Thymus (tissue), 14 donors: ENCODE measurements at places on chromosomes 7 and 10. TPM values are rescaled to one million over a fixed set of nuclear protein-coding genes. Genes with fewer than 3 reads are reported as not detected.

DNA sequence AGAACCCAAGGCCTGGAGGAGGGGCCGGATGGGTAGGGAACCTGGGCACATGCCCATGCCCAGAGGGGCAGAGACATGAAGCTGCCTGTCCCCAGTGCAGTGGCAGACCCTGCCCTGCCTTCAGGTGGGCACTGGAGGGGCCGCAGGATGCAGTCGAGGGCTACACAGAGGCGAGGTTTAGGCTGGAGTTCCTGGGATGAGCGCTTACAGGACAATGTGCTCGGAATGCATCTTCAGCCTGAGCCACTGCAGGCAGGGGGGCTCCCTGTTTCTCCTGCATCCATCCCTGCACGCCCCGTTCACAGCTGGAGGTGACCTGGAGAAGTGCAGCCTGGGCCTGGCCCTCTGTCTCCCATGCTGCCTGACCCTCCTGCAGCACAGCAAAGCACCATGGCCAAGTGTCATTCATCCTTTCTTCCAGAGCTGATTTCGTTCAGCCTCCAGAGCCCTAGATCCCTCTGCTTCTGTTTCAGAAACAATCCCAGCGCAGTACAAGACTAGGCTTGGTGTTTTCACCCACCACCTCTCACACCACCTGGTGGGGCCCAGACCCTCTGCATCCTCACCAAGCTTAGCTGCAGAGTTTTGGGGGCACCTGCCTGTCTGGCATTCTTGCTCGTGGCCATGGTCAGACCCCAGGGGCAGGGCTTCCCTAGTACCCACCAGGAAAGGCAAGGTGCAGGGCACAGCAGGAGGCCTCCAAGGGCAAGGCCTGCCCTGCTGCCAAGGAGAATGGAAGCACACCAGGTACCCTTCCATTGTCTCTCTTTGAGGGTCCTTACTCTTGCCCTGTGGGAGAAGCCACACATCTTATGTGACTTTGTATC, 311.9 kb downstream of the TCERG1L start:
- H3K4me1 ChIP-seq: no peaks in the 10 kb centered on the region
- H3K27ac ChIP-seq: no peak overlapping the region
- H3K27me3 ChIP-seq: no peaks in the 10 kb centered on the region
- no peak overlapping the region for H3K4me3 ChIP-seq

DNA sequence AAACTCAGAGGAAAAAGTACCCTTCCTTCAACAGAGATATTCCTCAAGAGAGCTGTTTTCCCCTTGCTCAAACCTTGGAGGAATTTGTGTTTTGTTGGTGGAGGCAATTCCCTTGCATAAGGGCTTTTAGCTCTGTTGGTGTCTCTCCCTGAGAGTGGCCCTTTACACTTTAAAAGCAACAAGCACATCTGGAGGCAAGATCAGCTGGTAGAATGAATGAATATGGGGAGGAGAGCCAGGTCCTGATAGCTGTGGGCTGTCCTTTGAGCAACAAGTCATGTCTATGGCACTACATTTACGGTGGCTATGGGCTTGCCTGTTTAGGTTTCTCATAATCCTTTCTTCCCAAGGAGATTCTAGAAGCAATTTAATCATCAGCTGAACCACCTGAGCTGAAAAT, 384.0 kb downstream of the SORCS3 start:
- H3K27ac ChIP-seq: no peak overlapping the region
- H3K27me3 ChIP-seq: no peaks in the 10 kb centered on the region
- H3K36me3 ChIP-seq: no peaks in the 10 kb centered on the region
- DNase-seq: no peak
- H3K4me1 ChIP-seq: no peaks in the 10 kb centered on the region

Gene LRRN3
- polyA plus RNA-seq: 5.4 TPM

DNA sequence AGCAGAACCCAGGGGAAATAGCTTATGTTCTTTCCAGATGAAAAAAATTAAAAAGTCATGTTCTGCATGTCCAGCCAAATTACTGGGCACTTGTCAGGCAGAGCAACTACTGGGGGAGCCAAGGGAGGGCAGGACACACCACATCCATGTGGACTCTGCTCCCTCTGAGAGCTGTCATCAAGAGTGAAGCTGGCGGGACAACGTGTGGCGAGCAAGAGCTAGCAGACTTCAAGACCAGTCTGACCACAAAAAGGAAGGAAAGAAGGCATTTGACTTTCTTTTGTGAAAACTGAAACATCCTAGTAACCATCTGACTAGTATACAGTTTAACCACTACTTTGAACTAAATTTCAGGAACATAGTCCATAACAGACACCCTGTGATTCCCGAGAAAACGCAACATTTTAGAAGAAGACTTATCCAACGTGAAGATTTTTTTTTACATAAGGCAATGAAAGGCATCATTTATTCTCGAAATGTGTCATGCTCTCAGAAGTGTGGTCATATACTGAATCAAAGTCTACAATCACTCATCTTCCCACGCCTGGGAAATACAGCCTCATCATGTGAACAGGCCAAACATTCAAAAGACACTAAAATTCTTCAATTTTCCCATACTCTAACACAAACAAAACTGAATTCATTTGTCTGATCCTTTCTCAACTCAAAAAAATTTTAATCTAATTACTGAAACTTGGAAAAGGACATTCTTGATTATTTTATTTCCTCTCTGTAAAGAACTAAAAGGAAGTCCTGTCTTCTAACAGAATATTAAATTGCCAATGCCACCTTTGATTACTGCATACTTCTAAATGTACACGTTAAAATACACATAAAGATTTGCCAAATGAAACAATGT, 15.5 kb downstream of the CYTH3 start:
- no peak overlapping the region for H3K27ac ChIP-seq
- H3K27me3 ChIP-seq: no peaks in the 10 kb centered on the region
- no peak overlapping the region for H3K4me3 ChIP-seq
- DNase-seq: no peak

GRCh38 chr10:97574374-97575126, 2.0 kb downstream of the ANKRD2 start:
- H3K4me1 ChIP-seq: no peaks in the 10 kb centered on the region
- no peaks in the 10 kb centered on the region for H3K36me3 ChIP-seq
- H3K27ac ChIP-seq: no peak overlapping the region
- peaks cover 14% of the 10 kb centered on the region for H3K27me3 ChIP-seq

DNA sequence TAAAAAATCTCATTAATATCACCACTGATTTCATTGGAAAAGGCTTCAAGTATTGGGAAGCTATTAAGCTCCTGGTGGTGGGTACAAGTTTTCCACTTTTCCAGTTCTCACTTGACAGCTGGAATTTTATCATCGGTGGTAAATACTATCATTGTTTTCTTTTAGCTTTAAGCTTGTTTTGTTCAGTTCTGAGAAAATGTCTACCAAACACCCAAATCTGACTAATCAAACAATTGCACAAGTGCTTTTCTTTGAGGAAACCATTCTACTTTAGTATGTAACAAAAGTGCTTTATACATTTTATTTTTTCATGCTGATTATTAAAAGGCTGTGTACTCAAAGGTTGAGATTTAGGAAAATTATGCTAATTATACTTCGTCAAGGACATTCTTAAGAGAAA, 7.9 kb downstream of the PRPF18 start:
- no peak overlapping the region for H3K27ac ChIP-seq
- no peak overlapping the region for H3K4me3 ChIP-seq
- no peaks in the 10 kb centered on the region for H3K4me1 ChIP-seq
- no peak for DNase-seq
- no peaks in the 10 kb centered on the region for H3K27me3 ChIP-seq

DNA sequence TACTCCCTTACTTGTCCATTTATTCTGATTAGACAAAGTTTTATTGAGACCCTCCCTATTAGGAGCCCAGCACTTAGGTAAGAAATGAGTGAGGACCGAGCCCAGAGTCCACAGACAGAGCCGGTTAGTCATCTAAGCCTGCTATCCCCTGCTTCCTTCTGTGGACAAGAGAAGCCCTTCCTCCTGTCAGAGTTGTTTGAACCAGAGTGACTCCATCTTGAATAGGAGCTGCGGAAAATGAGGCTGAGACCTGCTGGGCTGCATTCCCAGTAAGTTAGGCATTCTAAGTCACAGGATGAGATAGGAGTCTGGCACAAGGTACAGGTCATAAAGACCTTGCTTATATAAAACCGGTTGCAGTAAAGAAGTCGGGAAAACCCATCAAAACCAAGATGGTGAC, 109.1 kb downstream of the CPXM2 start:
- H3K27me3 ChIP-seq: peaks cover 6% of the 10 kb centered on the region
- H3K27ac ChIP-seq: no peak overlapping the region
- H3K36me3 ChIP-seq: no peaks in the 10 kb centered on the region
- DNase-seq: no peak
- H3K4me1 ChIP-seq: no peaks in the 10 kb centered on the region

- DNase-seq: no peak
- no peaks in the 10 kb centered on the region for H3K4me1 ChIP-seq
- H3K4me3 ChIP-seq: no peak overlapping the region
- no peaks in the 10 kb centered on the region for H3K27me3 ChIP-seq
- H3K27ac ChIP-seq: no peak overlapping the region
- no peaks in the 10 kb centered on the region for H3K36me3 ChIP-seq
These were observed 188.2 kb downstream of the SKIDA1 start for GRCh38 chr10:21337171-21337792.

Gene MARVELD1
- 14.2 TPM for polyA plus RNA-seq

- DNase-seq: no peak
- H3K27me3 ChIP-seq: no peaks in the 10 kb centered on the region
- no peak overlapping the region for H3K27ac ChIP-seq
These were observed 72.8 kb upstream of the NXPH1 start for GRCh38 chr7:8360564-8361153.

Gene CARD11
- polyA plus RNA-seq: 19.4 TPM

DNA sequence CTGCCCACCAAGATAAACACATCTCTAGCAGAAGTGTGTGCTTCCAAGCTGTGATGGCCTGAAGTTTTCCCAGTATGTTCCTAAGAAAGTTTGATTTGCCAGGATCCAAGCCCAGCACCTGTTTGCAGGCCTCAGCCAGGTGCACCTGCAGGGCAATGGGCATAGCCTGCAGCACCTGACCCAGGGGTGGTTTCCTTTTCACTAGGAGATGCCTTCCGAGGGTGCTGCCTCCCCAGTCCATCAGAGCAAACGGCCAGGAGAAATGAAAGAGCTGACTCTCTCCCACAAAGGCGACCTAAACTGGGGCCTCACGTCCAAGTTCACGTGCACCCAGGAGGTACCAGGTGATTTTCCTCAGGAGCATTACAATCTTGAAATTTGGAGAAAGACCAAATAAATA, 7.1 kb downstream of the UCMA start:
- no peak overlapping the region for H3K4me3 ChIP-seq
- no peak for DNase-seq

DNA sequence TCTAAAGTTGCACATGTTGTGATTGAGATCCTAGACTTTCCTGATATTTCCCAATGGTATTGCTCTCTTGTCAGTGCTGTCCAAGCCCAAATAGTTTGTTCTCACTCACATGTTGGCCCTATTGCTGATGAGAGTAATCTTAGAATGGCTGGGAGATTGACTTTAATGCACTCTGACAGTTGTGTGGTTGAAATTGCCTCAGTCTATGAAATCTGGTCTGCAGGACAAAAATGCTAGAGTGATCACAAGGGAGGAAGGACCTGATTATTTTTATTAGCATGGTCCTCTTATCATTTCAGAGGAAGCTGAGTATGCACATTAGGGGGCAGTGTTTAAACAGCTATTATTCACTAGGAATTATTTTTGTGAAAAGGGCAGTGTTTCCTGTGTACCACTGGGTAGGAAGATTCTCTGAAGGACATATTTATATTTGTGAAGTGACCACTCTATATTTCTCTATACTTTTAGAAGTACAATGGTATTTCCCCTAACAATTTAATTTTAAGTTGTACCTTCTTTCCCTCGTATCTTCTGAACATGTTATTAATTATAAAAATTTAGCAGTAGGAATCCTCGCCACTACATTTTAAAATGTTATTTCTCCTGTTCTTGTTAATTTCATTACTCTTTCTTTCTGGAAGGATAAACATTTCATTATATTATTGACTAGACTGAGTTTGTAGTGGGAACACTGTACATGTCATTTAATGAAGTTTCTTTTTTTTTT, 64.4 kb downstream of the SUGCT start:
- no peaks in the 10 kb centered on the region for H3K27me3 ChIP-seq
- no peak overlapping the region for H3K4me3 ChIP-seq
- no peaks in the 10 kb centered on the region for H3K4me1 ChIP-seq

Gene OR2A12
- polyA plus RNA-seq: not detected

Gene SPOCK2
- polyA plus RNA-seq: 163 TPM

GRCh38 chr10:100146875-100147650, 38.8 kb downstream of the ERLIN1 start:
- DNase-seq: no peak
- H3K27ac ChIP-seq: no peak overlapping the region
- no peaks in the 10 kb centered on the region for H3K27me3 ChIP-seq
- no peaks in the 10 kb centered on the region for H3K4me1 ChIP-seq
- peaks cover 19% of the 10 kb centered on the region for H3K36me3 ChIP-seq

DNA sequence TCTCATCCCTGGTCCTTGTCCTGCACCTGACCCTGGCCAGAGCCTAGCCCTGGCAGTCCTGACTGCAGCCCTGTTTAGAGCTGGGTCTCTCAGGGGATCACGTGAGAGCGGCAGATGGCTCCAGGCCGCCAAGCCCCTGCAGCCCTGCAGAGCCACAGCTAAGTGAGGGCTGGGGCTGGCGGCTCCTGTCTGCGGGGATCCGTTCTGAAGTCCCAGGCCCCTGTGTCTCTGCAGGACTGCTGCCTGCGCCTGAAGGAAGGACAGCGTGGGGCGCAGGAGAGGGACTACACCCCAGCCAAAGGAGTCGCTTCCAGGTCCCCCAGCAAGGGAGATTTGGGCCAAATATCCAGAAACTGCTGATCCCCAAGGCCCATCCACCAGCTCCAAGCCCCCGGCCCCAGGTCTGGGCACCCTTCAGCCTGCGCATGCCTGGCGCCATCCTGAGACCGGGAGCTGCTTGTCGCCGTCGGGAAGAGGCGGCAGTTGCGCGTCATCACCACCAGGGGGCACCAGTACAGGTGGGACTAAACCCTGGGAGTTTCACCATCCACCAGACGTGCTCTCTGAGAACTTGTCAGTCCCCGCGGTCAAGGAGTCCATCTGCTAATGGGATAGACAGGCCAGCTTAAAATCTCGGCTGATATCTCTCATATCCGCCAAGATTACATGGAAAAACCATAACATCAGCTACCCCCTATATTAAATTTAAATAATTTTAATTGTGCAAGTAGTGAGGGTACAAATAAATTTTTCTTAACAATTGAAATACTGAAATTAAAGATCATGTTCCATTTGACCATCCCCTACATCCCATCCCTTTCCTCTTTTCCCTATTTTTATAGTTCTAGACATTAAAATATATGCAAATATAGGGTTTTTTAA, 25.1 kb upstream of the GHRHR start:
- H3K4me3 ChIP-seq: no peak overlapping the region
- H3K4me1 ChIP-seq: no peaks in the 10 kb centered on the region
- peaks cover 18% of the 10 kb centered on the region for H3K27me3 ChIP-seq
- DNase-seq: peak; percentile 39
- H3K27ac ChIP-seq: no peak overlapping the region
- no peaks in the 10 kb centered on the region for H3K36me3 ChIP-seq

Gene CDHR1
- polyA plus RNA-seq: 1.3 TPM

Gene CC2D2B
- 0.27 TPM for polyA plus RNA-seq

Gene NUP42
- 53.8 TPM for polyA plus RNA-seq

DNA sequence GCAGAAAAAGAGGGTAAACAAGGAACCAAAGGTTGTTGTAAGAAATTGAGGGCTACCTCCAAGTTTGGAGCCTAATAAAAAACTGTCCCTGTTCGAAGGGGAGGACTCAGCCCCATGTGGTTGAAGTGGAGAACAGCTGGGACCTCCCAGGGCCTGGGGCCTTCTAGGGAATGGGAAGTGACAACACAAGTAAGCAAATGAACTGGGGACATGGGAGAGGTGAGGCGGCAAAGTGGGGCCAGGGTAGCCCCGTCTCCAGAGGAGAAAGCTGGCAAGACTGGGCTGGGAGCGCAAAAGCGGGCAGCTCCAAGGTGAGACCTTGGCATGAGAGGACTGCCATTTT, 198.1 kb downstream of the ZNF438 start:
- DNase-seq: no peak
- no peak overlapping the region for H3K27ac ChIP-seq
- no peaks in the 10 kb centered on the region for H3K36me3 ChIP-seq
- no peaks in the 10 kb centered on the region for H3K27me3 ChIP-seq
- H3K4me3 ChIP-seq: no peak overlapping the region
- no peaks in the 10 kb centered on the region for H3K4me1 ChIP-seq

Gene RARRES2
- polyA plus RNA-seq: 21.9 TPM
